Jurkat, Clone E6-1 (cell line): ENCODE measurements at places on chromosomes 12 and 14.
A peak's percentile ranks its signal among the peaks of the same experiment; 100 is the strongest.

DNA sequence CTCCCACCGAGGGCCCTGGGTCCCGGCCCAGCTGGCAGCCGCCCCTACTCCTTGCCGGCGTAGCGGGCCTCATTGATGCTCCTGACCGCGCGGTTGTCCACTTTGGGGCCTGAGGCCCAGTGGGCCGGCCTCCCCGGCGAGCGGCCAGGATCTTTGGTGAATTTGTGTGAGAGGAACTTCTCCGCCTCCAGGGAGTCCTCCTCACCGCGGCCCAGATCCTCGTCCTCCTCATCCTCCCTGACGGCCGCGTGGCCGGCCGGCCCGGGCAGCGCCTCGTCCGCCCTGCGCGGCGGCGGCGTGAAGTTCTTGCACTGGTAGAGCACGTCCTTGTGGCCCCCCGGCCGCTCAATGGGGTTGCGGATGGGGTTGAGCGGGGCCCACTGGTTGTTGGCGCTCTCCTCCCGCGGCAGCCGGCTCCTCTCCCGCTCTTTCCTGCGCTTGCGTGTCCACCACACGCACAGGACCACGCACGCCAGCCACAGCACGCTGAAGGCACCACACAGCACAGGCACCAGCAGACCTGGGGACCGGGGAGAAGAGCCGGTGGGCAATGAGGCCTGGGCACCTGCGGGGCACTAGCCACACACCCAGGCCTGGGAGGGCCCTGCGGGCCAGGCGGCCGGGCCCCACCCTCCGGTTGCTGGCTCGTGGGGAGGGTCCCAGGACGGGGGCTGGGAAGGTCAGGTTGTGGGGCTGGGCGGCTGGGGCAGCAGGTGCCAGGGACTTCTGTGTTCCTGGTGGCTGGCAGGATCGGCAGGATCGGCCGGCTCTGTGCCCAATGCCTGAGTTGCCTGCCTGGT is 25.7 kb downstream of the JAG2 start:
- no peak for DNase-seq

GRCh38 chr14:105087308-105087962 is 22.2 kb upstream of the GPR132 start:
- DNase-seq = no peak

DNA sequence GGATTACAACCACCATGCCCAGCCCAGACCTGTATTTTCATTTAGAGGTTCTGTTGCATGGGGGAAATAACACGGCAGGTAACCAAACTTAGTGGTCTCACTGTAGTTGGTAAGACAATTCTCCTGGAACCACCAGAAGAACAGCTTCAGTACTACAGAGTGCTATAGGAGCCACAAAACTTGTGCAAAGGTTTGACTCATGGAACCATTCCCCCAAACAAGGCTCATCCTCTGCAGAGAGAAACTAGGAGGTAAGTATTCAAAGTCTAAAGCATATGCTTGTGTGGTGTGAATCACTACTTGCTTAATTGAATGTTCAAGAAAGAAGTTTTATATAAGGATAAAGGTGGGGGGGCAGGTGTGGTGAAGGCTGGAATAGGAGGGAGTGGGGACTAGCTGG is 58.7 kb downstream of the GNS start:
- DNase-seq = no peak

DNA sequence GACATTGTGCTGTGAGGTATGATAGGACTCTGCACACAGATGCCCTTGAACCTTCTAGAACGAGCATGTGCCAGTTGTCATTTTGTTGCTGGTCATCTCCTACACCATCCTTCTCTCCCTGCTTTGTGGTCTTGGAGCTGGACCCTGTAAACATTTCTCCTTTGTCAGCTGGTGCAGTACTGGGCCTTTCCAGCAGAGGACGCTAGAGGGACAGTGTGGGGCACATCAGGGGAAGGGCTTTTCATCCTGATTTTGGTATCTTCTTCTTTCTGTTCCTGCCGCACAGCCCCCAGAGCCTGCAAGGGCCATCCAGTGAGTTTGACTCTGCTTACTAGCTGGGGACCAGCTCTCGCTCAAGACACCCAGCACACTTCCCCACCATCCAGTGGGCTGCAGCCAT is 484.6 kb downstream of the AACS start:
- peak; percentile 7 for DNase-seq

GRCh38 chr14:23478109-23478759 is 8.7 kb downstream of the NGDN start:
- peak; percentile 65 for DNase-seq

GRCh38 chr12:78818487-78818886 is 46.1 kb upstream of the SYT1 start:
- DNase-seq = no peak

DNA sequence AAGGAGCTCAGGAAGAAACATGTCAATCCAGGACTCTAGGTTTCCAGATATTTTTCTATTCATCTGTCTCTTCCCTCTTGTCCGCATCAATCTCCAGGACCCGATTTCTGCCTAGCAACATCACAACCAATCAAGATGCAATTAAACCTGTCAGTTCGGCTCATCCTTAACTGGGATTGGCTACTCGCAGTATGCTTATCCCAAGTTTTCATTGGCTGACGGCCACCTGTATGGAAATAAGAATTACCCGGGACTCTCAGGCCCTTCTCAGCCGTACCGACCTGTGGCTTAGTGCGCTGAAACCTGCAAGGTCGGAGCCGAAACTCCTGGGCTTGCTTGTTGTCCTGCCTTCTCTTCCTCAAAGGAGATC is 20.4 kb upstream of the ATP5MC2 start:
- peak; percentile 76 for DNase-seq

DNA sequence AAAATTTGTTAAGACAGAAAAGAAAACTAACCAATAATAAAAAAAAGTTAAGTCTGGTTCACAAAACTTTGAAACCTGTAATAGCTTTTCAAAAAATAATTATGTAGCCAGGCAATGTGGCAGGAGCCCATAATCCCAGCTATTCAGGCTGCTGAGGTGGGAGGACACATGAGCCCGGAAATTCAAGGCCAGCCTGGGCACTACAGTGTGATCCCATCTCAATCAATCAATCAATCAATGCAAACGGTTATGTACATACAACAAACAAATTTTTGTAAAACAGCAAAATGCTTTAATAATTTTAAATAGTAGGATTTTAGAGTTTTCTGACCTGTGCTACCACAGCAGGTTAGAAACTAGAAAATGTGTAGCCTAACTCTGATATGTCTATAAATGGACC is 152.4 kb downstream of the MED13L start:
- no peak for DNase-seq

- DNase-seq = peak; percentile 71
Measured at GRCh38 chr14:20697273-20698017, 8.9 kb downstream of the ANG start.

GRCh38 chr14:39593377-39593776 is 161.1 kb upstream of the FBXO33 start:
- no peak for DNase-seq

GRCh38 chr12:42458575-42458974 is 131.0 kb downstream of the PRICKLE1 start:
- no peak for DNase-seq

- no peak for DNase-seq
Measured at GRCh38 chr12:62604871-62605270, 138.2 kb downstream of the MON2 start.

DNA sequence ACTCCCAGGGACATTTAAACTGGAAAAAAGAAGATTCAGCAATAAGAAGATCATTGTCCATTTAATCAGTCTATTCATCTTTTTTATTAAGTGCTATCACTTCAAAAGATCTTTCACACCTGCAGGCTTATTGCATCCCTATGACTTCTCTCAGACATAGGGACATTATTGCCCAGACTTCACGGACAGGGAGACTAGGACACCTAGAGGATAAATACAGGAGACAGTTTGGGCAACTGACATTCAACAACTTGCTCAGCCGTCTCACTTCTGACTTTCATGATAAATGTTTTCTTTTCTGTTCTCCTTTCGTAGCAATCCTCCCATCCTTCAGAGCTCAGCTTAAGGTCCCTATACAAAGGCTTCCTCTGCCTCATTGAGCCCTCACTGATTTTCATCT is 84.3 kb downstream of the TMEM30B start:
- DNase-seq = no peak

DNA sequence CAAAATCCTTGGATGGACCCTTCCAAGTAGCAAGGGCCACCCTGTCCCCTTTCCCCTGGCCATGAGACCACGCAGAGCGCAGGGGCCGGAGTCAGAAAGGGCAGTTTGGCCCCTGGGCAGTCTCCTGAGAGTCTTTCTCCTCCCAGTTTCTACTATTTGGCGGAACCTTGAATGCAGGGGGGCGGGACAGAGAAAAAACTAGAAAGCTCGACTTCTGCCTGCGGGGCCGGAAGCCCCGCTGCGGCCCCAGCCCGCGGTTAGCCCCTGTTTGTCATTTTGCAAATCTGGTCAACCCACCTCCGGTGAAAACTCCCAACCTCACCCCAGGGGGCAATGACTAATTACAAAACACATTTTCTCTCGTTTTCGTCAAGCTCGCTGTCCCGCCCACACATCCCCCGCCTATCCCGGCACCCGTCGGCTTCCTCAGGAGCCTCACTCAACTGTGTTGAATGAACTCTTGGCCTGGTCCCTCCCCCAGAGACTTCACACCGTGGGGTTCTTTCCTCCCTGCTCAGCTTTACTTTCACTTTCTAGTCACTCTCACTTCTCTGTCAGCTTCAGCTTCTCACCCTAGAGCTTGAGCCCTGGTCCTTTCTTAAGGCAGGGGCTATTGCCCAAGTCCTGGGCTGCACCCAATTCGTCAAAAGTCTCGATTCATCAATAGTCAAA is 66.7 kb downstream of the IRF2BPL start:
- peak; percentile 98 for DNase-seq

GRCh38 chr12:59972905-59973304 is 377.1 kb downstream of the SLC16A7 start:
- no peak for DNase-seq

- peak; percentile 61 for DNase-seq
Measured at GRCh38 chr12:119669744-119670472, 2.0 kb downstream of the PRKAB1 start.
